Stimulated activated CD8-positive, alpha-beta memory T cell treated with anti-CD3 and anti-CD28 coated beads, Interleukin-2, amount 100 ng/mL, for 48 hours (primary cell): ENCODE measurements at places on chromosomes 5 and 9.

- DNase-seq = no peak
Observed at GRCh38 chr5:32889078-32889477, 178.0 kb downstream of the NPR3 start.

GRCh38 chr9:132160802-132161742 is 786 bp upstream of the NTNG2 start:
- no peak for DNase-seq

DNA sequence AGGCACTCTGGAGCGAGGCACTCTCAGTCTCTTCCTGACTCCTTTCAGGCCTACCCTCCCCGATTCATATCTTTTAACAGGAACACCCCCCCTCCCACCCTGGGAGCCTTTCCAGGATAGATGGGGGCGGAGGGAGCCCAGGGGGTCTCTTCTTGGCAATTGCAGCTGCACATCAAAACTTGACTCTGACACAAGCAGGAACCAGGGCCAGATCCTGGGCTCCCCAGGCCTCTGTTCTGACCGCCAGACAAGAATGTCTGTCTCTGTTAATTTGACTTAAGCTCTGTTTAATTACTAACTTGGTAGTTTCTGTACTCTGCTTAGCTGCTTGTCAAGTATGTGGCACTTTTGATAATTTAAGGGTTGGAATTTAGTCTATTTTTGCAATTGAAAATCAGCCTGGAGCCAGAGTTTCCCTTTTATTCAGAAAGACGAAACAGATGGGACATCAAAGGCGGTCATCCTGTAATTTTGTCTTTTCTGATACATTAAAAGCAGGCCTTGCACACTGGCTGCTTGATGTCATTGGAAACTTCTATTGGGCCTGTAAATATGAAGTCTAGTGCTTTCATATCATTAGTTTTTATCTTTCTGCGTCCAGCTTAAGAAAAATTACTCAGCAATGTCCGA is 43.3 kb downstream of the ACTL7B start:
- no peak for DNase-seq

DNA sequence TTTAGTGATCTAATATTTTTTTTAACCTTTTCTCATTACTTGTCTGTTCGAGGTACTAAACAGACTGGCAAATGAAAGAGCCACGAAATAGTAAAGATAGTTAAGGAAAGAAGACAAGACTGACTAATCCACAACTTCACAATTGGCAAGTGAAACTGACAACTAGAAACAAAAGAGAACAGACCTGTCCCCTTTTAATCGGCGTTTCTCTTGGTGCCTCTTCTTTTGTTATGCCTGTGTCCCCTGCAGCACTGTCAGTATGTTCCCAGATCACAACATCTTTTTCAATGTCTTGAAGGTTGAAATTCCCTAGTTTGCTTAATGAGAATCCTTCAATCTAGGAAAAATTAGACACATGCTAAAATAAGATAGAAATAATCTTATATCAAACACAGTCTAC is 26.1 kb downstream of the TUT7 start:
- DNase-seq = no peak

- DNase-seq = no peak
Observed at GRCh38 chr5:2747363-2748162, 3.9 kb downstream of the IRX2 start.

- DNase-seq = no peak
Observed at GRCh38 chr9:121675969-121676822, 24.8 kb downstream of the DAB2IP start.

GRCh38 chr5:383621-384020 is 59.4 kb upstream of the EXOC3 start:
- DNase-seq = no peak

DNA sequence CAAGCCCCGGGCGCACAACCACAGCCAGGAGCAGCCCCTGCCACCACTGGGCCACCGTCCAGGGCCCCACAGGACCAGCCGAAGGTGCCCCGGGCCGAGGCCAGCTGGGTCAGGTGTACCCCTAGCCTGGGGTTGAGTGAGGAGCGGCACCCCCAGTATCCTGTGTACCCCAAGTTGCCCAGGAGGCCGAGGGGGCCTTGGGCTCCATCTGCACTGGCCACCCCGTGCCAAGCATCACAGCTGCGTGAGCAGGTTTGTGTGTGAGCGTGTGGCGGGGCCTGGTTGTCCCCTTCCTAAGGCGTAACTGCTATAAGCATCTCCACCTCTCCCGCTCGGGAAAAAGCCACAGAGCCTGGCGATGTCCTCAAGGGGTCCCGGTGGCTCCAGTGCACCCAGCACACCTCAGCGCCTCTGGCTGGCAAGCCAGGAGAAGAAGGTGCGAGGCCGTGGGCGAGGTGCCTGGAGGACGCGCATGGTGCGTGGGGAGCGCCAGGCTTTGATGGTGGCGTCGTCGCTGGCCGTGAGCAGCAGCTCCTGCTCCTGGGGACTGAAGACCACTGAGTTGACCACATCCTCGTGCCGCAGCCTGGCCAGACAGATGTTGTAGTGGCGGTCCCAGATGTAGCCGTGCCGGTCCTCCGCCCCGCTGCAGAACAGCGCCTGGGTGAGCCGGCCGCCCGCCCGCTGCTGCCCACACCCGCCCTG is 3.9 kb downstream of the FBXW5 start:
- DNase-seq = no peak

DNA sequence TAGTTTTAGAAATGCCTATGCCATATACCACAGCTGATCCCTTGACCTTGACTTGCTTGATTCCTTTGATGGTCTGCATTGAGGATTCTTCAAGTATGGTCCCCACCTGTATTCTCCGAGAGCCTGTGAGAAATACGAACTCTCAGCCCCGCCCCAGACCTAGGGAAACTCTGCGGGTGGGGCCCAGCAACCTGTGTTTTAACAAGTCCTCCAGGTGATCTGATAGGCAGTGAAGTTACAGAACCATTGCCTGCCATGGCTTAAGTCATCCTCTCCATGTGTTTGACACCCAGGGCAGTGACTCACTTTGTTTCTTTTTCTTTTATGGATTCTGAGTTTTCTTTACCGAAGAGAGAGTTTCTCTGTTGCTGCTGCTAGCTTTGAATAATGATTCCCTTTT is 18.5 kb downstream of the FRMPD1 start:
- DNase-seq = no peak

- DNase-seq = no peak
Observed at GRCh38 chr9:127209220-127209619, 55.4 kb upstream of the GARNL3 start.
